Right atrium auricular region (tissue), 2 donors: ENCODE measurements at places on chromosomes 6 and 20. TPM values are rescaled to one million over a fixed set of nuclear protein-coding genes. Genes with fewer than 3 reads are reported as not detected.

Gene FRK
- total RNA-seq = 6.3 TPM

Gene ALDH8A1
- total RNA-seq = 0.35 TPM

Gene PSORS1C2
- not detected for total RNA-seq

Gene BMP7
- 15.1 TPM for total RNA-seq

Gene HLA-DPA1
- 13.1 TPM for total RNA-seq

Gene MUC22
- total RNA-seq = not detected

Gene HSPA12B
- total RNA-seq = 13.4 TPM
